ENCODE measurements at places on chromosomes 7 and 10.

DNA sequence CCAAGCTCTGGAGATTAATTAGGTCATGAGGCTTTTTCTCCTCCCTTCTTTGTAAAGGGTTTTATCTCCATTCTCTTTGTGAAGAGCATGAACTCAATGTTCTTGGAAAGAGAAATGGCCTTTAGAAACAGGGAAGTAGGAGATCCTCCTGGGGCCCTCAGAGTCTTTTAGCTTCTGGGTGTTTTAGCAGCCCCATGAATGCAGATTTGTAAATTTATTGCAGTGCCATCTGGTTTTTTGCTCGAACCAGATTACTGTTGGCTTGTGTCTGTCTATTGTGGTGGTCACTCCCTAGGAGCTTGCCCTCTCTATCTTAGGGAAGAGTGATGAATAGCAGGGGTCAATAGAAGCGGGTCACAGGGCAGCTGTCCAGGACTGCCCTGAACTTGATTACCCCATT, 110.6 kb downstream of the BTRC start:
- DNase-seq, result no peak

GRCh38 chr7:81846398-81846797, 76.6 kb upstream of the HGF start:
- DNase-seq, result no peak

DNA sequence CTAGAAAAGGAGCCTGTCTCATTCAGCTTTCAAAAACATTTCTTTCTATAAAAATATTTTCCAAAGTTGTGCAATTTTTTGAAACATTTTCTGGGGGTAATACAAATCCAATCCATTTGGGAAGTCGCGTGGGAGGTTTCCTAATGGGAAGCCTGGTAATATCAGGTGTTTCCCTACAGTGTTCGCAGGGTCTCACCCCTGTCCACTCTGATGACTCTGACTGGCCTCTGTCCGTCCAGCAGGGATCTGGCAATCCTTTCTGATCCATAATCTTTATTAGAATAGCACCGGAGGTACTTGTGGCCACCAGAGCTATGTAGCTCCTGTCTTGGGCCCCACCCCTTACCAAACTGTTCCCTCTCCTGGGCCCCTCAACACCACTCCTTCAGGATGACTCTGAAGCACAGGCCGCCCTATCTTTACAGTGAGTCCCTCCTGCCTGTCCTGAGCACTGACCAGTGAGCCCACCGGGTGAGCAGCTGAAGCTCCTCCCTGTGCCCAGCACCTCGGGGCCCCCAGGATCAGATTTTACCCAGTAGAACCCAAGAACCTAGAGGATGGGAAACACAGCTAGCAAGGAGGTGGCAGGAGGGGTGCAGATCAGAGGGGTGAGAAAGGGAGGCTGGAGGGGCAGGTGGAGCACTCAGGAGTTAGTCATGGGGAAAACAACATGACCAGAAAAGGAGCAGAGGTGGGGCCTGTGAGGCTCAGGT, 84.8 kb downstream of the PTPRE start:
- no peak for DNase-seq

- no peak for DNase-seq
These were observed 194.3 kb downstream of the PTEN start for GRCh38 chr10:88057720-88058119.

GRCh38 chr7:96235281-96235680, 86.6 kb downstream of the SLC25A13 start:
- no peak for DNase-seq
